CD4-positive, alpha-beta T cell treated with Interleukin-2 at 100 ng/mL for 4 hours (primary cell): ENCODE measurements at places on chromosomes 13 and 19.

DNA sequence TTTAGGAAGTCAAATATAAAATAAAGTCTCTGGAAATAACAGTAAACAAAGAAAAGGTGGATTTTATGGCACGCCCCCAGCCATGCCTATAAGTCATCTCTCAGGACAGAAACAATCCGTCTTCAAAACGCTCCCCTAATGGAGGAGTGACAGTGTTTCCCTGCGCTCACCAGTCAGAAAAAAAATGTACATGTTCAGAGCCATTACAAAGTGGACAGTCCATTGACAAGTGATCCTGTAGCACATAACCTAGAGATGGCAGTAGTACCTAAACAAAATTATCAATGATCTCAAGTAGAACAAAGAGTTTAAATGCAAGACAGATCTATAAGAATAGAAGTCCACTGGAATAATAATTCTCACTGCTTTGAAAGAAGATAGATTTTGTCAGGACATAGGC lies 891.7 kb upstream of the MIR17HG start:
- no peak for DNase-seq

GRCh38 chr19:46299004-46299509 lies 2.2 kb downstream of the HIF3A start:
- no peak for DNase-seq

DNA sequence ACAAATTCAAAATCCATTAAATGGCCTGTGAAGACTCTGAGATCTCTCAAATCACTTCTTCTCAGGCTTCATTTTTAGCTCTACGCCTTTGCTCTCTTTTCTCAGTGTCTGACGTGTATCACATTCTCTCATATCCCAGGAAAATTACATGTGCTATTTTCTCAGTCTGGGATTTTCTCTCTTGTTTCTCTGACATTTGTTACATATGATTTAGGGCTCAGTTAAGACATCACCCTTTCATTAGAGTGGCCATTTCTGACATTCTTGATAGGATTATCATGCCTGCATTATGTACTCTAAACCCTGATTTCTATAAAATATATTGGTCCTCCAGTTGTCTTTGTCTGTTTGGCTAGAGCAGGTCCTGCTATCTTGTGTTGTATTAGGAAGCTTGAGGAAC lies 136.6 kb downstream of the GPC5 start:
- DNase-seq, result no peak

DNA sequence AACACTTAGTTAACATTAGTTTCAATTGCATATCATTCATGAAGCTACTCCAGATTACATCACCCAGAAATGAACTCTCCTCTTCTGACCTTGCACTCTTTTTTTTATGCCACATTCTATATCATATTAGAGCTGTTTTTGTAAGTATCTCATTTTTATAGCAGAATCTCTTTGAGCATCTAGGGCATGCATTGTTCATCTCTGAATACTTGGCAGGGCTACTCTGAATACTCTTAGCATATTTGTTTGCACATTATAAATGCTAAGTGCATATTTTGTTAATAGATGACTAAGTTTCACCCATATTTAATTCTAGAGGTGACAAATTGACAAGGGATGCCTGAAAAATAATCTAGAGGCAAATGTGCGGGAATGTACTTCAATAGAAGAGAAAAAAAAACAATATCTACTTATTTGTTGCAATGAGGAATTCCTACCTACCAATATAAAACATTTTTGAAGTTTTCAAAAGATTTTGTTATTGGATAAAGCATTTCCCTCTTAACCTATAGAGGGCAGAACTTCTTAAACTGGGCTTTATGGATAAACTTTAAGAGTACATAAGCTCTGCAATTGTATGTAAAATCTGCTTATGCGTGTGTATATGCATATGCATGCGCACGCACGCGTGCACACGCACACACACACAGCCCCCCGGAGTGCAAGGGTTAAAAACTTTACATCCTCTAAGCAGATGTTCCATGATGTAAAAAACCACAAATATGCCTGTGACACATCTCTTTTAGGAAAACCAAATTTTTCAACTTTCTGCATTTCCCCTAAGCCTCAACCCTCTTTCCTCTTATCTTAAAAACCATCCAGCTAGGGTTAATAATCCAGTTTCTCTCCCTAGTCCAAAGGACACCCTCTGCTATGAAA lies 73.0 kb upstream of the OXGR1 start:
- DNase-seq, result no peak

GRCh38 chr13:79502859-79503468 lies 22.0 kb downstream of the NDFIP2 start:
- no peak for DNase-seq

DNA sequence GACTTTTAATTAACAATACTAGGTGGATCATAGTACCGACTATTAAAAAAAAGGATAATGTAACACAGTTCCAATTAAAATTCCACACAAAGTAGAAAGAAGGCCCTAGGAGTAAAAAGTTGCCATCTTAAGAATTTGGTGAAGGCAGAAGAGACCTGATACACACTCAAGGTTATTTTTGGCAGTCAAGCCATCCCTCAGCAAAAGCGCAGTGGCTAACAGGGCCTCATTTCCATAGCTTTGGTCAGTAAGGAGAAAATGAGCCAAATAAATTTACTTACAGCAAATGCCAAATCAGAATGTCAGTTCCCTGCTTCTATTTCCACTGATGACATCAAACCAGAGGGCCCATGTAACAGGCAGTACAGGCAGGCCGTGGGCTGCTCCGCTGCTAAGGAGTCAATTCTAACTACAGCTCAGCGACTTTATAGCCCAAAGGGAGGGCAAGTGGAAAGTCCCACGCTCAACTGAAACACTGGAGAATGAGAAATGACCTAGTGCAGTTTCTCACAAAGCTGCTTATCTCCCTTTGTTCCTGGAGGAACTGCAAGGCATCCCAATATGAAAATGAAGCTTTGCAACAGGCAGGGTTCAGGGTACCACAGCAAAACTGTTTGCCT lies 6.3 kb downstream of the ARGLU1 start:
- DNase-seq, result peak; percentile 32

DNA sequence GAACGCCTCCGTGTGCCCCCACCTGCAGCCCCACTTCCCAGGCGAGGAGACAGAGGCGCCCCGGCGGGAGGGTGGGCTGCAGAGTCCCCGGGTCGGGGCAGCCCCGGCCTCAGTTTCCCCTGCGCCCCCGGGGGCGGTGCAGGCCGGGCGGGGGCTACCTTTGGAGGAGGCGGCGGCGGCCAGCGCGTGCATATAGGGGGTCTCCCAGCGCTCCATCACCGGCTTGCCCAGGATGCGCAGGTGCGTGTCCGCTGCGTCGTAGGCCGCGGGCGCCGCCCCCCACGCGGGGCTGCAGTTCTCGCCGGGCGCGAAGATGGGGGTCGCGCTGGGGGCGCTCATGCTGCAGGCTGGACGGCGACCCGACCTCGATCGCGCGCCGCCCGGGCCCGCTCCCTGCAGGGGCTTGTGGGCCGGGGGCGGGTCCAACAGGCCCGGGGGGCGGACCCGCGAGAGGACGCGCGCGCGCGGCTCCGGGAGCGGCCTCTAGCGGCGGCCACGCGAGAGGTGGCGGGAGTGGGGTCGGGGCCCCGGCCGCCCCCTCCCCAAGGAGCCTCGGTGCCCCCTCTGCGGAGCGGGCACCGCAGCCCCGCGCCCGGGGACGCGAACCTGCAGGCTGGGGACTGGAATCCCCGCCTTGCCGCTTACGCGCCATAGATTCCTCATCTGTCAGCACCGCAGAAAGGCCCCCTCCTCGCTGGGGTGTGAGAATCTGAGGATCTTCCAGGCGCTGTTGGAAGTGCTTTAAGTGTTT lies at the start of gene GAMT:
TSS of gene GAMT (minus strand) at position 405 of the 751 bp plus-strand sequence. CDS start at position 339, 66 bp downstream.
- peak; percentile 45 for DNase-seq

DNA sequence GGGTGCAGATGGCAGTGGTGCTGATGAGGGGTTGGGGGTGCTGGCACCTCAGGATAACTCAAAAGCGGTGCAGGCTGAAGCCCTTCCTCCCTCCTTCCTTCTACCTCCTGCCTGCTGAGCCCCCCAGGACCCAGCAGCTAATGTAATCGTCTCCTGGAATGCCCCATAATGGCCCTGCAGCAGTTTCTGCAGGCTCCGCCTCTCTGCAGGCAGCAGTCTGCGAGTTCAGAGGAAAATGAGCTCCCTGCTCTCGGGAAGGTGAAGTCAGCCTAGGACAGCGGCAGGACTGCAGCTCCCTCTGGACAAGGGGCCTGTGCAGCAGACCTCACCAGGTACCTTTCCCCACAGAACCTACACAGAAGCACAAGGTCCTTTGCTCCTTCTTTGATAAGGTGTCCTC lies 130.9 kb downstream of the ZDHHC20 start:
- no peak for DNase-seq

DNA sequence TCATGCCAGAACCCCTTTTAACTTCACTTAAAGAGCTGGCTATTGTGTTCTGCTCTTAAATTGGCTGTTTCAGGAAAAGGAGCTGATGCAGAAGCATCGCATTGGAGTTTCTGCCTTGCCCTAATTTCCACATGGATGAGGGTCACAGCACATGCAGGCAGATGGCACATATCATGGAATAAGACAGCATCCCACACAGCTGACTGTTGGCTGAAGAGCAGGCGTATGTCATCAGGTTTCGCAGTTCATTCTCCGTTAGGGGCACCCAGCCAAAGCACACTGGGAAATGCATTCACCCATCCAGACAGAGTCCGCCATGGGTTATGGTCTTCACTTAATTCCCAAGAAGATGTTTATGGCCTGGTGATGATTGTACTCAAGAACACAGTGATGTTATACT lies 572.5 kb downstream of the LIG4 start:
- no peak for DNase-seq

GRCh38 chr19:19145684-19146608 lies 7.7 kb upstream of the TMEM161A start:
- peak; percentile 85 for DNase-seq

- DNase-seq, result no peak
These were observed 15.3 kb upstream of the HNRNPUL1 start for GRCh38 chr19:41248895-41249294.

- no peak for DNase-seq
These were observed 242.2 kb upstream of the EDNRB start for GRCh38 chr13:78160793-78161192.

- DNase-seq, result no peak
These were observed 6.7 kb downstream of the KHSRP start for GRCh38 chr19:6417713-6418561.

GRCh38 chr19:4088975-4089374 lies 22.3 kb upstream of the ZBTB7A start:
- DNase-seq, result peak; percentile 69

DNA sequence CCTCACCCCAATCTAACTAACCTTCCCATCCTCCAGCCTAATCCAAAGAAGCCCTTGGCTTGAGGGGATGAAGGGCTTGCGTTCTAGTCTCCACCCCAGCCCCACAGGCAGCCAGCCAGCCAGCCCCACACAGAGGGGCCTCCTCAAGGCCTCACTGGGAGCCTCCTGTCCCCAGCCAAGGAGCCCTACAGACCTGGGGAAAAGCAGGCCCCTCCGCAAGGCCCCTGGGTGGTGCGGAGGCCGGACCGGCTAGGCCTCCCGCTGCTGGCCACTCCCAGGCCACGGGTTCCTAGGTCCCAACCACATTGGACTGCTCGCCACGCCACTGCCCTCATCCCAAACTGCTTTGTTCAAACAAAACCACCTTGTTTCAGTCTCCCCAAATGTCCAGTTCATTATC lies 78.0 kb downstream of the ZIC5 start:
- DNase-seq, result no peak

GRCh38 chr19:44745341-44745831 lies 3.1 kb upstream of the BCL3 start:
- DNase-seq, result no peak

- DNase-seq, result peak; percentile 21
These were observed 37.9 kb downstream of the N4BP2L1 start for GRCh38 chr13:32390048-32390447.

DNA sequence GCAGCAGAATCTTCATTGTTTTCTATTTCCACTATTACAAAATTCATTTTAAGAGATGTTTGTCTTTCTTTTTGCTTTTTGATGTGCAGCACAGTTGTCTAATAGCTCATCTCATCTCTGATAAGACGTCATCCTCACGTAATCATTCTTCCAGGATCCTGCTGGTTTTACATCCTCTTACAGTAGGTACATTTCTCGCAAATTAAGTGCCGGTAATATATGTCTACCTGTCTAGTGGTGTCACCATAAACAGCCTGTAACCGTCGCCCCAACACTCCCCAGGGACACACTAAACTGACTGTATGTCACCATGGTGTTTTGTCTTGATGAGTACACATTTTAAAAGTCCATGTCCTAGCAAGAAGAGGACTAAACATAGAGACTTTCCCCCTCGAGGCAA lies 94.5 kb upstream of the VSTM2B start:
- DNase-seq, result no peak
